GM12865 (cell line): ENCODE measurements at places on chromosomes 2 and 18.

DNA sequence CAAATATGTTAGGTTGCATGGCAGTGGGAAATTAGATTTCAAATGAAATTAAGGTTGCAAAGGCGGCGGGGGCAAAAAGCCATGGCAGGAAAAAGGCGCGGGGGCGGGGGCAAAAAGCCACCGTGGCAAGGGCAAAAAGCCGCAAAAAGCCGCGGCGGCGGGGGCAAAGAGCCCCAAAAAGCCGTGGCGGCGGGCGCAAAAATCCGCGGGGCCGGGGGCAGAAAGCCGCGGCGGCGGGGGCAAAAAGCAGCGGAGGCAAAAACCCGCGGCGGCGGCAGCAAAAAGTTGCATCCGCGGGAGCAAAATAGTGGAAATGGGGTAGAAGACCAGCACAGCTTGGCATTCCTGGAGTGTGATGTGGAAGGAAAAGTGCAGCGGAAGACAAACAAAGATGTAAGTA, 417.1 kb downstream of the ANKRD30B start:
- DNase-seq, result no peak

DNA sequence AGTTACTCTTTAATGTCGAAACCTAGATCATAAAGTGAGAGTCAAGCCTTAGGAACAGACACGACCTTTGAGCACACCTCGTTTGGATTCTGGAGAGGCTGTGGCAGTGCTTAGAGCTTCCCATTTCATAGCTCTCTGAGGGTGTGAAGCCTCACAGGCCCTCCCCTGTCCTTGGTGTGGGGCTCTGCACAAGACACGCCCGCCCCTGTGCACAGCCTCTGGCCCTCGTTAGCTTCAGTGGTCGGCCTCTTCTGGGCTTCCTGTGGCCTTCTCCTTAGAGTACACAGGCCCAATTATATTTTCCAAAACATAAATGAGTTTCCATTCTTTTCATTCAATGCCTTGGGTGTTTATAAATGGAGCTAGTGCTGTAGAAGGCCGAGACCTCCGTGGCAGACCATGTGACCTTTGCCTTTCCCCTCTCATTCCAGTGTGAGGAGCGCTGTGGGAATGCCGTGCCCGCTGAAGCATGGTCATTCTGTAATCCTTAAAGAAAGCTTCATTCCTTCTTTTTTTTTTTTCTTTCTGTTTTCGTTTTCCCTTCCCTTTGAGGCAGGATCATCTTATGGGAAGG, 208.6 kb downstream of the DCDC2C start:
- DNase-seq, result no peak

DNA sequence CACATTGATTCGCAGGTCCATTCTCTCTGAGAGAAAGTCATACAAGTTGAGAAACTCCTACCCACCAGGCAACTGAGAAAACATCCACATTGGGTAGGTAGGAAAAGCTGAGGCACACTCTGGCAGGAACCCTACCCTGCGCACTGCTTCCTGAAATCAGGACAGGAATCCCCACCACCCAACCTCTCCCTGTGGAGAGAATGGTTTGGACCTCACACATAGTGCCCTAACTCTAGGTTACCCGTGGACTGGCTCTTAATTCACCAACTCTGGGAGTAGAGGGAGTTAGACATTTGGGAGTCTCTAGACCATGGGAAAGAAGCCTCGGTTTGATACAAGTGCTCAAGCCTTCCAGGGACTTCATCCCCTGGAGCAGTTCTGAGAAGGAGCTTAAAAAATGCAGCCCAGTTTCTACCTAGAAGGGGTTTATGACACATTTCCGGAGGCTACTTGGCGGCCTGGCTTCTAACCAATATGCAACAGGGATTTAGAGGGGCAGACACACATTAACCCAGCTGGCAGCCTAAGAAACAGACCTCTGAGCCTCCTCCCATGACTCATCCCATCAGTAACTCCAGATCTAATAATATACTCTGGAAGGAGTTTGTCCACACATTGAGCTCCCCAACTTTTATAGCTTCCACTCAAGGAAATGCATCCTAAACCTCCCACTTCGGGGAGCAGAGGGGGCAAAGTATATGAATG, 136.7 kb downstream of the EML6 start:
- DNase-seq, result no peak

DNA sequence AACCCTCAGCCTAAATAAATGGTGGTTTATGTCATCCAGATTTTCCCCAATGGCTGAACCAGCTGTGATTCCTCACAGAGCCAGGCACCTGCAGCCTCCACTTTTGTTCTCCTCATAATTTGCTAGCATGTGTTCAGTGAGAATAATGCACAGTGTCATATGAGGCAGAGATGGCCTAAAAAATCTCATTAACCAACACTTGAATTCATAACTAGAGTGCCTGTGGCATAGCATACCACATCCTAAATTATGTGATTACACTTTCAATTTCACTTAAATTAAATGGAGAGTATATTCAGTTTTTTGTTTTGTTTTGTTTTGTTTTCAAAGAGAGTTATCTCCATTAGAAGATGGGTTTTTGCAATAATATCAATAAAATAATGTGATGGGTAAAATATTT, 488.0 kb downstream of the CBLN2 start:
- no peak for DNase-seq

DNA sequence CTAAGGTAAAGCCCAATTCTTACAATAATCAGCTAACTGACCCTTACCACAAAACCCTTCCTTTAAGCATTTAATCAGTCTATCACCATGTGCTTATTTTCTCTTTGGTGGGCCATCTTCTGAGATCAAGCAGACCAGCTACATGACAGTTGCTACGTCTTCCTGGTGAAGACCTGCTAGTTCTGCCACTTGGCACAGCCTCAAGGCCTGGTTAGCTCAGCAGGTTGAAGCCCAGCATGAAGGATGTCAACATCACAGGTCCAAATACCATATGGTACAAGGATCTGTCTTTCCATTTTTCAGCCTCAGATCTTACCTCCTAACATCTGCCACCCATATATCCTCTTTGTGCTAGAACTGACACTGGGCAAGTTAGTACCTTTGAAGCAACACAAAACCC, 636.9 kb downstream of the LRP1B start:
- DNase-seq, result no peak

GRCh38 chr18:36771245-36771644, 57.6 kb downstream of the TPGS2 start:
- peak; percentile 15 for DNase-seq

DNA sequence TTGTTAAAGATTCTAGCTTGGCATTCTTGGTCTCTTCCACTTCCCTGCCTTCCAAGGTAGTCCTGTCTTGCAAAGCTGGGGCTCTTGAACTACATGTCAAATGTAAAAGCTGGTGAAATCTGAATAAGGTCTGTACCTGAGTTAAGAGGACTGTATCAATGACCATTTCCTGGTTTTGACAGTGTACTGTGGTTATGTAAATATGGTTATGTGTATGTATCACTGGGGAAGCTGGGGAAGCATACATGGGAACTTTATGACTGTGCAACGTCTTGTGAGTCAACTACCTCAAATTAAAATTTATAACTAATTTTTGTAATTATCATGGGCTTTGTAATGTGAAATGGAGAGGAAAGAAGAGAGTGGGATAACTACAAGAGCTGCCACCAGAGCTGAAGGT, 81.7 kb downstream of the COL4A4 start:
- peak; percentile 49 for DNase-seq

DNA sequence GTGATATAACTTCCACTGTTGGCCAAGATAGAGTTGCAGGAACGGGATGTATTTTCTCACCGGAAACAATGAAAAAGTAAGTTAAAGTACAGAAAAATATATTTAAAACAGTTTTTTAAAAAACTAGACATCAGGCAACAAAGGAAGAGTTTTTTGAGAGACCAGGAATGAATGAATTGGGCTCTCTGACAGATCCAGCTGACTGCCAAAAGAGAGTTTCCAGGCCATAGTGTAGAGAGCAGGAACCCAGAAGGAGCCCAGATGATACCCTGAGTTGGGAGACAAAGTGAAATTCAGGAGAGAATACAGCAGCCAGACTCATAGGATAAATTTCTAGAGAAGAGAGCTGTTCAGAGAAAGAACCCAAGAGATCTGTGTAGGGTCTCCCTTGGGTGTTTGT, 362.6 kb upstream of the SMIM21 start:
- DNase-seq, result no peak

DNA sequence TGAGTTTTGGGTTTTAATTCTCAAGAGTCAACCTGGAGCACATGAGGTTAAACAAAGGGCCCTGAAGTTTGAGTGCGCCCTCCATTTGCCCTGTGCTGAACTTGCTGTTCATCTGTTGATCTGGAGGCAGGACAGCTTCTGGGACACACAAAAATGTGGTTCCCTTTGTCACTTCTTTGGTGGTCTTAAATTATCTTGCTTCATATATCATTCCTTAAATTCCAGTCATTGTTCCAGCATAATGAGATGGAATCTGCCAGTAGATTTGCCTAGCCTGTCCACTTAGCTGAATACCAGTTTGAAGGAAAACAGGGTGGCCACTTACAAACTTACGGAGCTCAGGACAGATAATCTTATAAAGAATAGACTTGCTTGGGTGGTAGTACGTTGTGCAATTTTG, 916 bp downstream of the CETN1 start:
- DNase-seq, result no peak

GRCh38 chr2:71790226-71791060, 337.1 kb downstream of the DYSF start:
- DNase-seq, result no peak

- no peak for DNase-seq
Measured at GRCh38 chr18:33350256-33350655, 90.3 kb downstream of the CCDC178 start.

- DNase-seq, result no peak
Measured at GRCh38 chr18:79447703-79448367, 52.1 kb downstream of the NFATC1 start.

DNA sequence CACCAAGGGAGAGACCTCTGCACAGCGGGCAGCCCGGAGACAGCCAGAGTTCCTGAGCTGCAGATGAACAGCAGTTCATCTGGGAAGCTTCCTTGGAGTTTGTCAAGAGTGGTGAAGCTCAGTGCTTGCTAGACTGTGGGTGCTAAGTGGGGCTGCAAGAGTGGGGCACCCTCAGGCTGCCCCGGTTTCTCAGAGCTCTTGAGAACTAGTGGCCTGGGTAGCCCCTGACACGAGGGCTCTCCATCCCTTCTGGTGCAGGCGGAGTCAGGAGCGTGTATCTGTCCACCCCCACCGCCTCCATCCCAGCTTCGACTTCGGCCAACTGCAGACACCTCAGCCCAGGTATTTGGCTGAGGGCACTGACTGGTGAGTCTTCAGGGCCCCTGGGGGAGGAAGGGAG, 222.0 kb downstream of the LOXHD1 start:
- DNase-seq, result no peak

GRCh38 chr2:97656905-97657587, 6.8 kb downstream of the ACTR1B start:
- DNase-seq, result no peak

- no peak for DNase-seq
Measured at GRCh38 chr2:192157776-192158175, 37.0 kb downstream of the TMEFF2 start.

GRCh38 chr2:189723192-189723591, 39.4 kb downstream of the OSGEPL1 start:
- no peak for DNase-seq

DNA sequence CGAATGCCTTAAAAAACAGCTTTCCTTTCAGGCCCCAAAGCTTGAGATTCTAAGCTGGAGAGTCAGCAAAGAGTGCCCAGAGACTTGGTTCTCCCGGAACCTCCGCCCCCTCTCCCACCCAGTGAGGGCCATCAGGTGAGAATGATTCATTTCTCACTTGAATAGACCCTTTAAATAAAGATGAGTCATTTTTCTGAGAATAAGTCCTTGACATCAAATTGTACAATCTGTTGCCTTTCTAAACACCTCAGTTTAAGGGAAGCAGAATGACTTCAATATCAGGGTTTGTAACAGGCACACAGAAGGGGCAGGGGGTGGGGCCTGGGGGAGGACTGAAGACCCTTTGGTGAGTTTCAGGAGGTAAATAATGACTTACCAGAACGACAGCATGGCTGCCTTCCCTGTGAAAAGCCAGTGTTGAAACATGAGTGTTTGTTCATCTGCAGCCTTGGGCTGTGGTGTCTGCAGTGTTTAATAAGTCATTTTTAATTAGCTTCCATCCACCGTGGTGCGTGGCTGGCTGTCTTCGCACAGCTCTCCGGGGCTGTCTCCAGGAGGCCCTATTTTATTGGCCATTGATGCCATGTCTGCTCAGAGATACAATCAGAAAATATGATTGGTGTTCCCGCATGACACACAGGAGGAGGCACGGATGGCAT, 134.9 kb upstream of the ZNF236 start:
- DNase-seq, result no peak

DNA sequence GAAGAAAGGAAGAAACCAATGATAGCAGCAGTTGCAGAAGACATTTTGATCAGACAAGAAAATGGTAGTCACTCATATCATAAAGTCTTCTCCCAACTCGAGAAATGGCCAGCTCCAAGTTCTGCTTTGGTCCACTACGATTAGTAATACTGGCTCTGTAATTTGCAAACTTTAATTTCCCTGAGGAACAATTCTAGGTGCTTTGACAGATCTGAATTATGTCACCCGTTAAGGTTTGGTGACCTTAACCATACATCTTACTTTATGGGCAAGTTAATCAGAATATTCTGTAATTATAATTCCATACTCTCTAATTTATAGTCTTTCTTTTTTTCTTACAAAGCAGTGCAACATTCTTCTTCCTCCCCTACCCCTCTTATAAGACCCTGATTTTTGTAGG, 84.5 kb downstream of the RND3 start:
- DNase-seq, result no peak

DNA sequence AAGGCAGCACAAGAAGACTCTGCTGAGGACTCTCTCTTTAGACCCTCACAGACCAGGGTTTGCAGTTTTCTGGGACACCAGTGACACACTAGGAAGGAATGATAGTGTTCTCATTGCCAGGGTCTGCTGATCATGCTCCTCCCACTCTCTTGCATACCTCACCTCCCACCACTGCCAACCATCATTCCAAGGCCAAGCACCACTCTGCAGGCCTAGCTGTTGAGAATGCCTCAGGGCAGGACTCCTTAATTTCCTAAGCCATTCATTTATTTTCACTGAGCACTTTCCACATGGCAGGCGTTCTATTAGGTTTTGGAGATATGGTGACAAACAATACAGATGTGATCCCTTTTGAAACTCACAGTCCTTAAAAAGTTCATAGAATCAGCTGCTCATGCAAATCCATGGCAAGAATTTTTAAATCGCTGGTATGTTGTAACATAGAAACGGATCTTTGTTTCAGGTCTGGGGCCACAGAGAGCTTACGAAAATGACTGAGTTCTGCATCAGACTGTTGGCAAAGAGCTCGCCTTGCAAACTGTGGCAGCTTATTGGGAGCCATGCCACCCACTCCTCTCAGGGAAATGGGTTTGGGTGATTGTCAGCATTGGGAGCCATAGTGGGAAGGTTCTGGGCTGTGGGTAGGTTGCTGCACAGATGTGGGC, 78.5 kb downstream of the XDH start:
- DNase-seq, result no peak

DNA sequence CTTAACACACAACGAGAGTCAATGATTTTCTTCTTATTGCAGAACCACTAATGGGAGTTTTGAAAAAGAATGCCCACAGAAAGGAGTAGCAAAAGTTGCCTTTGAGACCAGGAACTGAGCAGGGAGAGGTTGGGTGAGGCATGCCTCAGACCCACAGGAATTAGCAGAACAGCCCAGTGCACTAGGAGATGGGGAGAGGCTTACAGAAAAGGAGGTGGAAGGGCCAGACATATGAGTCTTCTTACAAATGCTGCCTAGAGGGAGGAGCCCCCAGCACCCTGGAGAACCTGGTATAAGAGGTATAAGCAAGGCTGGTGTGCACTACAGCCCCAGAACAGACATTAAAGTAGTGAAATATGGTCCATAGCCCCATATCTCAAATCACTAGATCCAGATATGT, 162.0 kb downstream of the DTNA start:
- DNase-seq, result no peak
